ENCODE measurements at places on chromosomes 7 and 10.
A peak's percentile ranks its signal among the peaks of the same experiment; 100 is the strongest.

DNA sequence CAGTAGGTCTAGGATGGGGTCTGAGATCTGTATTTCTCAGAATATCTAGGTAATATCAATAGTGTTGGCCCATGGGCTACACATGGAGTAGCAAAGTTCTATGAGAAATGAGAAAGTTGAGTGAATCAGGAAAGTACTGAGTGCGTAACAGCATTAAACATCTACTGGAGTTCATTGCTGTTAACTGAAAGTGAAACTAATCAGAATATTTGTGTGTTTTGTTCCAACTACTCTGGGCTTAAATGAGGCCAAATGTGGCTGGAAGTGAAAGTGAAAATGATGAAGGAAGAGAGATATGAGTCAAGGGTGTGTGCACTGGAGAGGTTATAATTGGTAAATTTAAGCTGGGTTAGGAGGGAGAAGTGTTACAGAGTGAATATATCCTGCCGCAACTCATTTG is 46.5 kb downstream of the TMEM106B start:
- H3K36me3 ChIP-seq: no peaks in the 10 kb centered on the region
- H3K27me3 ChIP-seq: no peaks in the 10 kb centered on the region
- H3K27ac ChIP-seq: peak overlapping the region; percentile 11
- DNase-seq: peak; percentile 56
- H3K4me1 ChIP-seq: peaks cover 32% of the 10 kb centered on the region

GRCh38 chr7:90625562-90625961 is 29.4 kb downstream of the CDK14 start:
- no peak overlapping the region for H3K27ac ChIP-seq
- no peaks in the 10 kb centered on the region for H3K27me3 ChIP-seq

GRCh38 chr10:8430321-8430720 is 375.8 kb downstream of the GATA3 start:
- H3K4me3 ChIP-seq: no peak overlapping the region
- no peak overlapping the region for H3K27ac ChIP-seq
- DNase-seq: no peak

- H3K27ac ChIP-seq: no peak overlapping the region
- no peaks in the 10 kb centered on the region for H3K27me3 ChIP-seq
- no peak overlapping the region for H3K4me3 ChIP-seq
- H3K36me3 ChIP-seq: no peaks in the 10 kb centered on the region
Observed at GRCh38 chr10:2850202-2850601, 217.1 kb upstream of the PFKP start.

DNA sequence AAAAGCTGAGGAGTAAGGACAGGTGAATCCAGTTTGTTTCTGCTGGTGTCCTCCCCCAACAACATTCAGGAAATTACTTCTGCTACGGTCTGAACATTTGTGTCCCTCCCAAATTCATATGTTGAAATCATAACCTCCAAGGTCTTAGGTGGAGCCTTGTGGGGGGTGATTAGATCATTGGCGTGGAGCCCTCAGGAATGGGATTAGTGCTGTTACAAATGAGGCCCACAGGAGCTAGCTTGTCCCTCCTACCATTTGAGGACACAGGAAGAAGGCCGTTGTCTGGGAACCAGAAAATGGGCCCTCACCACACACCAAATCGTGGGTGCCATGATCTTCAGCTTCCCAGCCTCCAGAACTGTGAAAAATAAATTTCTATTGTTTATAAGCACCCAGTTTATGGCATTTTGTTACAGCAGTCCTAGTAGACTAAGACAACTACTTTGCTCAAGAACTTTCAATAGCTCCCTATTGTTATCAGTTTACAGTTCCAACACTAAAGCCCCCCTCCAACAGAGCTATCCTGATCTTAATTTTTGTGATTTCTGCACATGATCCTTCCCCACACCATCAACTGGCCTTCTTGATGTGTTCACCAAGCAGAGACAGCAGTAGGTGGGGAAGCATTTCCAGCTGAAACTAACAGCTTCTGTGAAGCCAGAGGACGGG is 2.1 kb upstream of the LRMDA start:
- H3K36me3 ChIP-seq: no peaks in the 10 kb centered on the region
- H3K27me3 ChIP-seq: peaks cover 7% of the 10 kb centered on the region
- no peaks in the 10 kb centered on the region for H3K4me1 ChIP-seq
- H3K4me3 ChIP-seq: no peak overlapping the region
- DNase-seq: no peak

DNA sequence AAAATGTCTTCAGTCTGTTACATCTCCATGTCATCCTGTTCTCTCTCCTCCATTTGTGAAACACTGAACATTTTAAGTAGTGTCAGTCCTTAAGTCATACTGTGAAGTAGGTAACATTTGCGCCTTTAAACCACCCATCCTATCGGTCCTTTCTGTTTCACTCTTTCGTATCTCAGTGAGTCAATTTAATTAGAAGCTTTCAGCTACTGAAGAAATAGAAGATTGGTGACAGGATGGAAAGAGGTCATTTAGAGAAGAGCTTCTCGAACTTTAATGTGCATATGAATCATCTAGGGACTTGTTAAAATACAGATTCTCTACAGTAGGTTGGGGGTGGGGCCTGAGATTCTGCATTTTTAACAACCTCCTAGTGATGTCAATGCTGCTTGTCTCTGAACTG is 113.4 kb downstream of the SRI start:
- H3K27me3 ChIP-seq: no peaks in the 10 kb centered on the region
- no peaks in the 10 kb centered on the region for H3K36me3 ChIP-seq
- no peaks in the 10 kb centered on the region for H3K4me1 ChIP-seq
- no peak for DNase-seq
- H3K27ac ChIP-seq: no peak overlapping the region
- H3K4me3 ChIP-seq: no peak overlapping the region

GRCh38 chr10:124476043-124476725 is 14.6 kb downstream of the LHPP start:
- no peaks in the 10 kb centered on the region for H3K36me3 ChIP-seq
- no peak overlapping the region for H3K4me3 ChIP-seq
- H3K4me1 ChIP-seq: no peaks in the 10 kb centered on the region
- DNase-seq: no peak
- no peak overlapping the region for H3K27ac ChIP-seq

GRCh38 chr10:95819620-95820329 is 63.8 kb downstream of the ENTPD1 start:
- no peak overlapping the region for H3K4me3 ChIP-seq
- no peak overlapping the region for H3K27ac ChIP-seq

DNA sequence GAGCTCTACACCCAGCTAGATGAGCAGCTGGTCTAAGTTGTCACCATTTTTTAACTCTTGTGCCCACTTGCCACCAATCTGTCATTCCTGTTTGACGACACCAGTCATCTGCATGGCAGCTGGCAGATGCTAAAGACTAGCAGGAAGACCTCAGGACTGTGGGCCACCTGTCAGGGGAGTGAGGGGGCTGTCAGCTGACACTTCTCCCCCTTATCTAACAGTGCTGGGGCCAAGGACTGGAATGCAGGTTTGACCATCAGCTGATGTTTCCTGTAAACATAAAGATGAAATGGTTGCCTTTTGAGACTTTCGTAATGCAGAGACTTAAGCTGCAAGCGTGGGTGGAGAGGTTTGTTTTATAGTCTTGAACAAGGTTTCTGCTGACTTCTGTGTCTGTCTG is 93.5 kb downstream of the WNT2 start:
- no peak overlapping the region for H3K4me3 ChIP-seq
- H3K27ac ChIP-seq: no peak overlapping the region
- H3K27me3 ChIP-seq: no peaks in the 10 kb centered on the region
- DNase-seq: no peak
- H3K4me1 ChIP-seq: no peaks in the 10 kb centered on the region

DNA sequence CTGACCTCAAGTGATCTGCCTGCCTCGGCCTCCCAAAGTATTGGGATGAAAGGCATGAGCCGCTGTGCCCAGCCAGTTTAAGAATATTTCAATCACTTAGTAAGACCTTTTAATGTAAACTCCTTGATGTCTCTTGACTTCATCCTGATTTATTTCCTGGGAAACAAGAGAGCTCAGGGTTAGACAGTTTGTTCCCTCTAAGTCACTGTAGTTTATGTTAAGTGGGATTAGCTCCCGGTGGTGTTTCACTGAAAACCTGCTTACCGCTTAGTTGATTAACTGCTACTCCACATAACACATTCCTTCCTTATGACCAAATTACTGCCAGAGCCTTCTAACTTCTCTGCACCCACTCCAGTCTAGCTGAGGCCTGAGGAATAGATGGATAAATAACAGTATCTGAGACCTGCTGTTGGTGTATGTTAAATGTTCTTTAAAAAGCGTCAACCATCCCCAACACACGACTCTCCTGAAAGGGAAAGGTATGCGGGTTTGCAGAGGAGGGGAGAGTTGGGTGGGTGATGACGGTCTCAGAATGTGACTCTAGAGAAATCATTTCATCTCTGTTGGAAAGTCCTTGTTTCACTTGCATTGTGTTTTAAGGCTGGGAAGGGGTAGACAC is 48.7 kb downstream of the CREB3L2 start:
- no peak overlapping the region for H3K27ac ChIP-seq
- H3K27me3 ChIP-seq: no peaks in the 10 kb centered on the region
- DNase-seq: no peak
- H3K36me3 ChIP-seq: no peaks in the 10 kb centered on the region

DNA sequence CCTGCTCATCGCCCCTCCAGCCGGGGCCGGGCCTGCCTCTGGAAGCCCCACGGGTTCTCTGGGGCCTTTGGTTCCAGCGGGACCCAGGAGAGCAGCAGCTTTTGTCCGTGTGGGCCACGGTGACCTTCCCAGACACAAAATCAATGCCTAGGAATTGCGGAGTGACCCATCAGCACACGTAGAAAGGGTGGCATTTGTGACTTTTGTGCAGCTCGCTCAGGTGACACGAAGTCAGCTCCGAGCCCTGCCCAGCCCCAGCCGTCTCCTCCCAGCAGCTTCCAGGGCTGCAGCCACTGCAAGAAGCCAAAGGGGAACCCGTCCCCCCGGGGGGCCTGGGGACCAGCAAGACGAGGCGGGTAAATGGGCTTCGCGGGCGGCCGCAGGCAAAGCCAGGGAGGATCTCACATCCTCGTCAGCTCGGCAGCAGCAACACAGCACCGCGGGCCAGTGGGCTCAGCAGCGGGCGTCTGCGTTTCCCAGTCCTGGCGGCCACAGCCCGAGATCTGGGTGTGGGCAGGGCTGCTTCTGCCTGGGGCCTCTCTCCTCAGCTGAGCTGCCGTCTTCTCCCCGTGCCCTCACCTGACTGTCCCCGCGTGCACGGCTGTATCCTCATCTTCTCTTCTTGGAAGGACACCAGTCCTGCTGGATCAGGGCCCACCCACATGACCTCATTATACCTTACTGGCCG is 88.5 kb downstream of the PAXIP1 start:
- peak overlapping the region; percentile 52 for H3K4me3 ChIP-seq
- H3K27ac ChIP-seq: no peak overlapping the region
- H3K4me1 ChIP-seq: no peaks in the 10 kb centered on the region
- peaks cover 4% of the 10 kb centered on the region for H3K27me3 ChIP-seq
- no peaks in the 10 kb centered on the region for H3K36me3 ChIP-seq
- DNase-seq: no peak

DNA sequence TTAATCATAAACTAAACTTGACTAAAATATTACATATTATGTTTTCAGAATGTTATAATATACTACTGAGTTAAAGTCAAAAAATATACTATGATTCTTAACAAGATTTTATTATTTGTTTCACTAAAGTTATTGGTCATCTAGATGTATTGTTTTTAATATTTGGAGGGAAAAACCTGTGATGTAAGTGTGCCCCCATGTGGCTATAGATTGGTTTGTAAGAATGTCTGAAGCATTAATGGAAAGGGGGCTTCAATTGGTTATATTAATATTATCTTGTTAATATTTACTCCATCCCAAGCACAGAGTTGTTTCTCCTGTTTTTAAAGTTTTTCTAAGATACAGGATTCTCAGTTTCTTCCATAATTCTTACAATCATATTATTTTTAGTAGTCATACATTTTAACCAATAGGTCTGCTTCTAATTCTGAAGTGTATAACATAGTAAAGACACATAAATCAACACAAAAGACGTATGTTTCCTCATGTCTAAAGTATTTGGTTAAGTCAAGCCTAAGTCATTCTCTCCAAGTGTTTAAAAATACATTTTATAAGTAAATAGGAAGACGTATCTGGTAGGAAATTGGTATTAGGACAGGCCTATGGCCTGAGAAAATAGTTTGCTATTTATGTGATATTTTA is 58.0 kb downstream of the GNAT3 start:
- H3K36me3 ChIP-seq: no peaks in the 10 kb centered on the region
- no peak for DNase-seq
- H3K27ac ChIP-seq: no peak overlapping the region
- H3K4me1 ChIP-seq: no peaks in the 10 kb centered on the region
- H3K4me3 ChIP-seq: no peak overlapping the region

DNA sequence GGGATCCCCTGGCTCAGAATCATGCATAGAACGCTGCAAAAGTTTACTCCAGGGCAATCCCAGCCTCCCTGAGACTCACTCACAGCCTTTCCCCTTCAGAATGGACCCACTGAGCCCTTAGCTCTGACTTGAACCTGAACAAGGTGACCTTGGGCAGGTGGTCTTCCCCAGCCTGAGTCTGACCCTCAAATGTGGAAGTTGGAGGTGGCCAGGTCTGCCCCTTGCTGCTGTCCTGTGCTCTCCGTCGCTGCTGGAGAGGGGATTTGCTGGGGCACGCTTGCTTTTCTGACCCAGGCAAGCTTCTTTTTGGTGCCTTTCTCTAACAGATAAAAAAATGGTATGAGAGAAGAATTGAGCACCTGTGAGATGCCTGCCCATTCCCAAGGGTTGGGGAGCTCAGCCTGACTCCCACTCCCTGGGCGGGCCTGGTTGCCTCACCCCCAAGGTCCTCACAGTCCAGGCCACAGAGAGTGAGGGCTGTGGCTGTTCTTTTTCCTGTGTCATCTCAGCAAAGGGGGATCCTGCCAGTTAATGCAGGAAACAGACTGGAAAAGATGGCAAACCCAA is 46.6 kb upstream of the IGFBP3 start:
- H3K4me1 ChIP-seq: no peaks in the 10 kb centered on the region
- no peaks in the 10 kb centered on the region for H3K36me3 ChIP-seq
- H3K4me3 ChIP-seq: no peak overlapping the region
- H3K27ac ChIP-seq: no peak overlapping the region
- DNase-seq: no peak
- H3K27me3 ChIP-seq: no peaks in the 10 kb centered on the region

GRCh38 chr7:156473476-156474240 is 166.9 kb upstream of the RNF32 start:
- DNase-seq: no peak
- no peaks in the 10 kb centered on the region for H3K36me3 ChIP-seq
- H3K27me3 ChIP-seq: no peaks in the 10 kb centered on the region
- H3K4me3 ChIP-seq: no peak overlapping the region
- H3K4me1 ChIP-seq: no peaks in the 10 kb centered on the region
- no peak overlapping the region for H3K27ac ChIP-seq

DNA sequence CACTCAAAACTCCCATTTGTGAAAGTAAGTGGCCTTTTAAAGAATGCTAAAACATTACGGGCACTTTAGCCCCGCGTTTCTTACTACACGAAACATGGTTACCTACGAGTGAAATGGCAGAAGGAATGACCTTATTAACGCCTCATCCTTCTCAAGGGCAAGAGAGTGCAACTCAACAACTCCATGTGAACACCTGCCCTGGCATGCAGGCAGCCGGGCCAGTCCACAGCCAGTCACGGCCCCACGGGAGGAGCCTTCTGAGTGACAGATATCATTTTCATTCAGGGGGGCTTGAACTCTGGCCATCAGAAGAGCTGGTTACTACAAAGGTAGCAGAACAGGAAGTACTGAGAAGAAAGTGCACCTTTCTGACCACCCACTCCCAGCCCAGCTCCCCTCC is 236.1 kb downstream of the PTPRN2 start:
- no peaks in the 10 kb centered on the region for H3K27me3 ChIP-seq
- no peak for DNase-seq
- H3K4me3 ChIP-seq: no peak overlapping the region
- no peak overlapping the region for H3K27ac ChIP-seq
- H3K36me3 ChIP-seq: no peaks in the 10 kb centered on the region

Data from CD8-positive, alpha-beta memory T cell (primary cell).